ENCODE measurements at places on chromosomes 6 and 20.

DNA sequence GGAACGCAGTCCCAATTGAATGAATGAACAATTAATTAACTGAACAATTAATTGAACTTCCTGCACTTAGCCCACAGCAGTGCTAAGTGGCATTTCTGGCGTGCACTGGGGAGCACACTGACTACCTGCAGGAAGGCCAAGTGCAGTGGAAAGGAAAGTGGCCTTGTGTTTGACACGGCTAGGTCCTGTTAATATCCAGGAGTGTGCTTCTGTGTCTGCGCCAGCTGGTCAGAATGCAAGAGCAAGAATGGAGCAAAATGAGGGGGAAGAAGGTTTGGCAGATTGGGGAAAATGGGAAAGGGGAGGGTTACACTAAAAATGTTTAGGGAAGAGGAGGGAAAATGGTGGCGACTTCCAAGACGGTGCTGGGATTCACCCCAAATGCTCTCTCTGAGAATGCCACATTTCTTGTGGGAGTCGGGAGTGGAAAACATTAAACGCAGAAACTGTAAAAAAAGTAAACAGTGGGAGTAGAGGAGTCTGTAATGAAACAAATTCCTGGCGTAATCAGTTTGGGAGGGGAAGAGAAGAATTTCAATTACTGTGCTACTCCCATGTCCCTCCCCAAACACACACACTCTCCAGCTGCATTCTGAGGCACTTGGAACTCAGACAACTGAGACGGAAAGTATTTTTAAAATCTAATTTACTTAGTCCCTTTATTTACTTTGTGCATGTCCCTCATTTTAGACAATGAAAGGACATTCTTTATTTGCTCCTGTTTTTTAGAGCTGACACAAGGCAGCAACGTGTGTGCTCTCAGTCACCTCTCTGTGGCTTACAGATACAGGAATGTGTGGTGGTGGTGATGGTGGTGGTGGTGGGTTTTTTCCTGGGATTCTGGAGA, 64.1 kb downstream of the CLIC5 start:
- DNase-seq, result no peak

DNA sequence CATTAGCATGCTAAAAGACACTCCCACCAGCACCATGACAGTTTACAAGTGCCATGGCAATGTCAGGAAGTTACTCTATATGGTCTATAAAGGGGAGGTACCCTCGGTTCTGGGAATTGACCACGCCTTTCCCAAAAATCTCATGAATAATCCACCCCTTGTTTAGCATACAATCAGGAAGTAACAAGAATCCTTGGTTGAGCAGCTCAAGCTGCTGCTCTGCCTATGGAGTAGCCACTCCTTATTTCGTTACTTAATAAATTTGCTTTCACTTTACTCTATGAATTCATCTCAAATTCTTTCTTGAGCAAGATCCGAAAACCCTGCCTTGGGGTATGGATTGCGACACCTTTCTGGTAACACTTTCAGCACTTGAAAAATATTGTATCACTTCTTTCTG, 243.0 kb downstream of the BMP2 start:
- no peak for DNase-seq

- peak; percentile 54 for DNase-seq
These were observed 20.8 kb downstream of the ZBTB2 start for GRCh38 chr6:151370509-151371078.

DNA sequence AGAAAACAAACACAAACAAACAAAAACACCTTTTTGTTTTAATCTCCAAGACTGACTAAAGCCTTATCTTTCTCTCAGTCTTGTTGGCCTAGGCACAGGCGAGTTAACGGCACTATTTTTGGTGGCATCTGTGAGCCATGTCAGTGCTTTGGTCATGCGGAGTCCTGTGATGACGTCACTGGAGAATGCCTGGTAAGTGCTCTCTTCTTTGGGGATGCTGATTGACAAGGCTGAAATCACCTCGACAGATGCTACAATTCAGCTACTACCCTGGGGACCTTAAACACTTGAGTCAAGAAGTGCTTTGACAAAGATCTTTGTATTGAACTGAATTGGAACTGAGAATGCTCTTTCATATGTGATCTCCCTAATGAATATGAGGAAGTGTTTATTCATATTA, 384.1 kb downstream of the LAMA2 start:
- DNase-seq, result no peak

- no peak for DNase-seq
These were observed 1.1 kb upstream of the PAQR8 start for GRCh38 chr6:52360601-52361413.

- DNase-seq, result no peak
These were observed 2.4 kb downstream of the SLC29A1 start for GRCh38 chr6:44225579-44226325.

- DNase-seq, result no peak
These were observed 43.6 kb downstream of the MBOAT1 start for GRCh38 chr6:20168690-20169089.

DNA sequence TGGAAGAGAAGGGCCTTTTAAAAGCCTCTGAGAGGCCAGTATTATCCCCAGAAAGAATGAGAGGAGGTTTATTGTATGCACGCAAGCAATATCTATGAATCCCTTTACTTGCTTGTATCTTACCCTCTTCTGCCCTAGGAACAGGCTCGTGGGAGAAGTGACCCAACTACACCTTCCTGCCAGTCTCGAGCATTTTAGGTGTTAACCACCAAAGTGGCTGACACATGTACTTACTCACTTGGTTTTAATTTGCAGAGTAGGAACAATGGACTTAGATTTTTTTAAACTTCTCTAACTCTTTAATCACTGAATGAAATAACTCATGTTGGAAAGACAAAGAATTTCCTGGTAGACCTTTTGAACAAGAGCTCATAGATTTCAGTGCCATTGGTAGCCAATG, 296.9 kb downstream of the PLCB1 start:
- DNase-seq, result no peak

DNA sequence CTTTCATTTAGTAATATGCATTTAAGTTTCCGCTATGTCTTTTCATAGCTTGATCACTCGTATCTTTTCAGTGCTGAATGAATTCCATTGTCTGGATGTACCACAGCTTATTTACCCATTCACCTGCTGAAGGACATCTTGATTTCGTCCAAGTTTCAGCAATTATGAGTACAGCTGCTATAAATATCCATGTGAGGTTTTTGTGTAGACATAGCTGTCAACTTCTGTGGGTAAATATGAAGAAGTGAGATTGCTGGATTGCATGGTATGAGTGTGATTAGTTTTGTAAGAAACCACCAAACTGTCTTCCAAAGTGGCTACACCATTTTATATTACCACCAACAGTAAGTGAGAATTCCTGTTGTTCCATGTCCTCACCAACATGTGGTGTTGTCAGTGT, 79.2 kb upstream of the STMND1 start:
- no peak for DNase-seq

DNA sequence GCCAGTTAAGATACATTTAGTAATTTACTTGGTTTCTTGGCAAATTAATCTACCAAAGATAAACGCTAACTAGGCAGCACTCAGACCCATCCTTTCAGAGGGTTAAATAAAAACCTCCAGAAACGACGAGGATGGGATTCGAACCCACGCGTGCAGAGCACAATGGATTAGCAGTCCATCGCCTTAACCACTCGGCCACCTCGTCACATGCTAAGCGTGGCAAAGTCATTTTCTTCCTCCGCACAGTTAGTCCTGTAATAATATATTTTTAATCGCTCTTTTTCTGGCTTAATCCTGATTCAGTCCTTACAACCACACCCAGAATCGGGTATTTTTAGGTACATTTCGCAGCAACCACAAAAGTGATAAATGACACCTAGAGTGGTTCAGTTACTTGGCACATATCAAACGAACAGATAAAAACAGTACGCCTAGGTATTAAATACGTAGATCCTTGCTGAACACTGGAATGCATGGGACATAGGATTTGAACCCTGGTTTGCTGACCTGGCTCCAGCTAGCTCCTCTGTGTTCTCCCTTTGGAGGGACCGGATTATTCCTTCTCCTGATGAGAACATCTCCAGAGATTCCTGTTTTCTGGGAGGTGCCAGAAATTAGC, 71.6 kb downstream of the GPX5 start:
- peak; percentile 89 for DNase-seq

DNA sequence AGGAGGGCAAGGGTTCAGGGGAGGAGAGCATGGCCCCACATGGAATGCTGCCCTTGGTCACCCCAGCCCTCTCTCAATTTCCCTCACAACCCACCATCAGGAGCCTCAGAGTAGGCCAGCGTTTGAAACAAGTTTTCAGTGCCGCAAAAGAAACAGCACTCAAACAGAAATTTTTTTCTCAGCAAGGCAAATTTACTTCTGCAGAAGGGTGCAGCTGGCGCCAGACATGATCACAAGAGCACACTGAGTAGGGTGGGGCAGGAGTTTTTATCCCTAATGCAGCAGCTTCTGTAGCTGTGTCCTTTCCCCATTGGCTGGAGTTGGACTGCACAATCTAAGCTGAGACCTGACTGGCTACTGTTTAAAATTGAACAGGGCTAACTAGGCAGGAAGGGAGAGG, 287.8 kb upstream of the CDYL start:
- DNase-seq, result no peak

DNA sequence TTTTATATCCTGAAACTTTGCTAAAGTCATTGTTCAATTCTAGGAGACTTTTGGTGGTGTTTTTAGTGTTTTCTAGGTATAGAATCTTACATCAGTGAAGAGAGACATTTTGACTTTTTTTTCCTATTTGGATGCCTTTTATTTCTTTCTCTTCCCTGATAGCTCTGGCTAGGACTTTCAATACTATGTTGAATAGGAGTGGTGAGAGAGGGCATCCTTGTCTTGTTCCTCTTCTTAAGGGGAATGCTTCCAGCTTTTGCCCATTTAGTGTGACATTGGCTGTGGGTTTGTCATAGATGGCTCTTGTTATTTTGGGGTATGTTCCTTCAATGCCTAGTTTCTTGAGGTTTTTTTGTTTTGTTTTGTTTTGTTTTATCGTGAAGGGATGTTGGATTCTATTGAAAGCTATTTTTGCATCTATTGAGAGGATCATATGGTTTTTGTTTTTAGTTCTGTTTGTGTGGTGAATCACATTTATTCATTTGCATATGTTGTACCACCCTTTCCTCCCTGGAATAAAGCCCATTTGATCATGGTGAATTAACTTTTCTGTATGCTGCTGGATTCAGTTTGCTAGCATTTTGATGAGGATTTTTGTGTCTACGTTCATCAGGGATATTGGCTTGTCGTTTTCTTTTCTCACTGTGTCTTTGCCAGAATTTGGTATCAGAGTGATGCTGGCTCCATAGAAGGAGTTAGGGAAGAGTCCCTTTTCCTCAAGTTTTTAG, 540.1 kb upstream of the FLRT3 start:
- no peak for DNase-seq

GRCh38 chr20:62551407-62552323, 75.9 kb upstream of the GATA5 start:
- no peak for DNase-seq

DNA sequence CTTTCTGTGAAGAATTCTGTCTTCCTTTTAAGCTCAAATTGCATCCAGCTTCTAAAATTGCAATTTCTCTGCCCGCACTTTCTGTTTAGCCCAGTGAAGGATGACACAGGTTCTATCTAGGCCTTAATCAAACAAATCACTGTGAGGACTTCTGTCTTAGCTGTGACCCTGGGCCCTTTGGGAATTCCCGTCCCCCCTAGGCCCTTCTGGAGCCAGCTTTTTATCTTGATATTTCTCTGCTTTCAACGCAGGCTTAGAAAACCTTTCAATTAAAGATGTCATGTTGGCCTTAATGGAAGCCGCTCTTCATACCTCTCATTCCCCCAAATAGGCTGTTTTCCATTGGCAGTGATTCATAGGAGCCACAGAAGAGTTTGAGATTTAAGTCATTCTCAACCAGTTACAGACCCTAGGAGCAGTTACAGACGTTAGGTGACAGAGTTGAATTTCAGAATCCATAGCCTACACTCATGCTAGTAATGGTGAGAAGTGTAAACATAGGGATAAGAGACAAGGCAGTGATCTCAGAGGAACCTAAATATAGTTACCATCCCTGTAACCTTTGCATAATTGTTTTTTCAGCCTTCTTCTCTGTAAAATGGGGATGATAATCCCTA, 74.8 kb upstream of the FLRT3 start:
- DNase-seq, result no peak

- no peak for DNase-seq
These were observed 28.3 kb downstream of the MUC22 start for GRCh38 chr6:31038559-31038958.

- DNase-seq, result no peak
These were observed 65.3 kb downstream of the AIG1 start for GRCh38 chr6:143125864-143126573.

- DNase-seq, result no peak
These were observed 93.9 kb upstream of the HDAC2 start for GRCh38 chr6:114064862-114065261.

DNA sequence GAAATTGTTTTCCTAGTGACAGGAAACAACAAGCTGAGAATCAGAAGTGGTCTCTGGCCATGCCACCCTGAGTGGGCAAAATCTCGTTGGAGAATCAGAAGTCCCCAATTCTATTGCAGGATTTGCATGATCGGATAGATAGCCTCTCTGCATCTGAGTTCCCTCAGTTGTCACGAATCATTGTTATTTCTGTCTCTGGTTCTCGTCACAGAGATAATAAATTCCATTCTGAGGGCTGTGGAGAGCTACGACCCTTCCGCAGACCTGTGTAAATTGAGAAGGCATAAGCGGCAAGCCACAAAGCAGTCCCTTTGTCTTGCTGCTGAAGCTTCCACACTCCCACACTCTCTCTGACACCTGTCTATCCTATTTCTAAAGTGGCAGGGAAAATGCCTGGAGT, 102.4 kb upstream of the CNR1 start:
- no peak for DNase-seq

- no peak for DNase-seq
These were observed 36.5 kb downstream of the ATP9A start for GRCh38 chr20:51731731-51732095.

- DNase-seq, result peak; percentile 87
These were observed 4.0 kb downstream of the MKKS start for GRCh38 chr20:10430000-10430466.

DNA sequence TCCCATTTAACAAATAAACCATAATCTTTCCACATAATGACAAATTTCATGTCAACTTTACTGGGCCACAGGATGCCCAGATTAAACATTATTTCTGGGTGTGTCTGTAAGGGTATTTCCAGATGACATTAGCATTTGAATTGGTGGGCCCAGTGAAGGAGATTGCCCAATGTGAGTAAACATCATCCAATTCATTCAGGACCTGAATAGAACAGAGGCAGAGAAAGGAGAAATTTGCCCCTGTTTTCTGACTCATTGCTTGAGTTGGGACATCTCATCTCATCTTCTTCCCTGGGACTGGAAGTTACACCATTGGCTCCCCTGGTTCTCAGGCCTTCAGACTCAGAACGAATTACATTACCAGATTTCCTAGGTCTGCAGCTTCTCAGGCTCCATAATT, 142.9 kb downstream of the TPBG start:
- no peak for DNase-seq

Data from RKO (cell line).